Activated CD4-positive, alpha-beta T cell treated with anti-CD3 and anti-CD28 coated beads, Interleukin-2, amount 50 U/mL, for 4 hours (primary cell): ENCODE measurements at places on chromosomes 3 and 15.

DNA sequence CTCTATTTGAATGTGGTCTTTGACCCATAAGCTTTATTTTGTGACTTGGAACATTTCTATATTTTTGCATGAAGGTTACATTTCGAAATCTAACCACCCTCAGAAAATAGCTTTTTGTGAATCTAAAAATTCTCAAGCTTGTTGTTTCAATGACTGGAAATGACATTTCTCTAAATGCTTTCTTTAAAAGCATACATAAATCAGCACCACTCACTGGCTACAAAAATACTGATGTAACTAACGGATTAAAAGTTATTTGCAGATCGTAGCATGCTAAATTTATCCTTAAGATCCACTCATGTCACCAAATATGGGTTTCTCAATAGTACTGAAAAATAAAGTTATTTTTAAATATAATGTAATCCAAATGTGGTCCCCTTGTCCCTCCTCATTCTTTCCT, 55.2 kb upstream of the ACAN start:
- no peak for DNase-seq

GRCh38 chr15:88741671-88742070, 61.6 kb upstream of the ACAN start:
- DNase-seq: no peak

DNA sequence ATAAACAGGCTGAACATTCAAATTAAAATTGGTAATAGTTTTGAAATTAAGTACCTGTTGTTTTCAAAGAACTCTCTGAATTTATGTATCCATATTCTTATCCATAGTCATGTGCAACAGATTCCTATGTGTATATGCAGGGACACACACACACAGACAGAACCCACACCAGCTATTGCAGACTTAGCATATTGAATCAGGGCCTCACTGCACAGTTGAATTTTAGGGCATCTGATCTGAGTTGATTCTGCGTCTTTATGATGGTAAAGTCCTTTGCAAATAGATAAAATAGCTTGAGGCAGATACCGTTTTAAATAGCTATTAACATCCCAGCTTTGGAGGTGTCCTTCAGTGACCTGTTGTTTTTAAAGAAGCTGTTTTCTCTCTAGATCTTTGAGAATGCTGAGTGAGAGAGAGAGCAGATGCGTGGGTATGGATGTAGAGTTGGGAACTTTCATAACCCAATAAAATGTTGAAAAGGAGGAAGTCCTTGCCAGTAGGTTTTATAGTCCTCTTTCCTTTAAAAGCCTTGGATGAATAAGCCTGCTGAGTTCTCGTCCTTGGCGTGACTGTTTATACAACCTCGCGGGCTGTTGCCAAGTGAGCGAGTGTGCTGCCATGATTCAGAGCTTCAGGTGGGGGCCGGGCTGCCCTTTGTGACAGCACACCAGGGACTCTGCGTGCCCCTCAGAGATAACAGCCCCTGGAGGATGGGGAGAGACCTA, 18.3 kb downstream of the MYZAP start:
- no peak for DNase-seq

DNA sequence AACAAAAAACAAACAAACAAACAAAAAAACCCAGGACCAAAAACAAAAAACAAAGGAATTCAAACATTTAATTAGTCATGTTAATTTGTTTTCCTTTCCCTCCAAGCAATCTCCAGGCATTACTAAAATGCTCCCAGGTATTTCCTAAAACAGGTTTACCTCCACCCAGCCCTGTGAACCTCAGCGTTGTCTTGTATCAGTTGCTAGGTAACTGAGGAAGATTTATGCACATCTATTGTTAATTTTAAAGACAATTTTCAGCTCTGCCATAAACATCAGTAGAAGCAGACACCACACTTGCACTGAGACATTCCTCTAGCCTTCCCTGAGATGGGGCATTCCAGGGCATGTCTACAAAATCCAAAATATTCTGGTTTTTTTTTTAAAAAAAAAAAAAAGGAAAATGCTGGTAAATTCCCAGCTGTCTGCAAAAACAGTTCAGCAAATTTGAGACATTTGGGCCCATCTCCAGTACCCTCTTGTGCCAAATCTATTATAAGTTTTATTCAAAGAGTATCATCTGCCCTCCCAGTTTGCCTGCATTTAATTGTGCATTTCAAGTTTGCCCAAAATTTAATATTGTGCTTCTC, 227.6 kb downstream of the ADAMTS9 start:
- no peak for DNase-seq

- no peak for DNase-seq
These were observed 59.3 kb upstream of the UBE2E1 start for GRCh38 chr3:23746441-23746840.

DNA sequence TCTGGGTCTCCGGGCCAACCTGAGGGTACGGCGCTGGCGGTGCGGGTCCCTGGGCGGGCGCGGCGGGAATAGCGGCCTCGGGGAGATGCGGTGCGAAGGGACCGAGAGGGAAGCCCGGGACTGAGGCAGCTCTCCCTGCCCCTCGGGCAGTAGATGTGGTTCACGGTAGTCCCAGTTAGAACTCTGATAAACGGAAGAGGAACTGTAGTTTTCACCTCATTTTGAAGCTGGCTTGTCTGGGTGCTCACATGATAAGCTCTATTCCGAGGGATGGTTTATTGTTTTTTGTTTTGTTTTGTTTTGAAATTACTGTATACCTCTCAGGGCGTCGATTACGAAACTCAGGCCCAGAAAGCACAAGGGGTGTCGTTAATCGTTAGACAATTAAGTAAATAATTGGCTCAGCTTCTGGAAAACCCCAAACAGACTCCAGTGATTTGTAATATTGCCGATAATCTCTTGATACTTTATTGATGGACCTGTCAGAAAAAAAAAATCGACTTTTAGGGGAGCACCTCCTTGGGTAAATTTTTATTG, 413 bp downstream of the NUSAP1 start:
- no peak for DNase-seq

DNA sequence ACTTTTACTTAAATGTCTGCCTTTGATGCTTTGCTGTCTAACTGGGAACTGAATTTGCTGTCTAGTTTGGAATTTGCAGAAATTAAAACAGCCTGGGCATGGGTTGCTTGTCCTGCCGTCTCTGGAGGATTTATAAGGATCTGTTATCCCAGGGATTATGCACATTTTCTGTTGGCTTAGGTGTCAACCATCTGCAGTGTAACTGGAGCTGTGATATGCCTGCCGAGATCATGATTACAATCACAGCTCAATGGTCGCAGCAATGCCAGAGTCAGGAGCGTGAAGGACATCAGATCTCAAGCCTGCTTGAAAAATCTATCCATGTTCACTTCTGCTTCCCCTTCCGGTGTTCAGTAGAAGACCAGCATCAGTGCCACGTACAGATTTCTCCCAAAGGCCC, 41.8 kb upstream of the SETMAR start:
- no peak for DNase-seq

GRCh38 chr15:54091651-54092050, 113.4 kb downstream of the UNC13C start:
- DNase-seq: no peak

DNA sequence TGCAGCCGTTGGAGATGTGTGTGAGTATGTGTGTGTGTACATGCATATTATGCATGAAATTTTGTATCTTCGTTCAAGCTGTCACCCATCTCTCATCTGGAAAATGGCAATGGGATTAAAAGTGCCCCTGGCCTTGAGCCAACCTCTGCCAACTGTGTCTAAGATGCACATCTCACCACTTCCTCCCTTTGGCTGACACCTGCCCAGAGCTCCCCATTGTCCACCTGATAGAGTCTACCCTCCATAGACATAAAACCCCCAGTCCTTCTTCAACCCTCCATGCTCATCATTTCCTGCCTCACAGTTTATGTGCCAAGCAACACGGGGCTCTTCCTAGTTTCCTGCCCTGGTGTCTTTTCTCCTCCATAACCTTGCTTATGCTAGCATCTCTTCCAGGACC, 187.5 kb upstream of the HES1 start:
- DNase-seq: no peak

DNA sequence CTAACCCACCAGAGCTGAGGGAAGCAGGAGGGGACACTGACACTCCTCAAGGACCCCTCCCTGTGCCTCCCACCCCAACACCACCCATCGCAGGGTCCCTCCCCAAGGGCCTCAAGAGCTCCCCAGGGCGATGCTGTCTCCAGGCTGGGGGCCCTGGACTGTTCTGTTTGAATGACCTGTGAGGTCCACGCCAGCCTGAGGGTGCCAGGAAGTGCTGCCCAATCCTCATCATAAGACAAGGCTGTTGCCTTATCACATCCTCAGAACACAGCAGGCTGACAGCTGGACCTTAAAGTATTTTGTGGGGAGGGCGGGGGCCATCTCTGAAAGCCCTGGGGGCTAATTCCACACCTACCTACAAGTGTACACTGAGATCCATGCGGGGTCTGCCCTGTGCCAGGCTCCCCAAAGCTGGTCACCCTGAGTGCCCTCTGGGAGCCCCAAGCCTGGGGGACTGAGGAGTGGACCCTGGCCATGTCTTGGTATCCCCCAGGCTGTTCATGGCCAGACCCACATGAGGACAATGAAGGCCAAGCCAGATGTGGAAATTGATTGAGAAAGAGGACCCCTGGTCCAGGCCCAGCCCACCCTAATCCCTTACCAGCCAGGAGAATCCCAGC, 23.8 kb upstream of the GOLGA6C start:
- DNase-seq: no peak

DNA sequence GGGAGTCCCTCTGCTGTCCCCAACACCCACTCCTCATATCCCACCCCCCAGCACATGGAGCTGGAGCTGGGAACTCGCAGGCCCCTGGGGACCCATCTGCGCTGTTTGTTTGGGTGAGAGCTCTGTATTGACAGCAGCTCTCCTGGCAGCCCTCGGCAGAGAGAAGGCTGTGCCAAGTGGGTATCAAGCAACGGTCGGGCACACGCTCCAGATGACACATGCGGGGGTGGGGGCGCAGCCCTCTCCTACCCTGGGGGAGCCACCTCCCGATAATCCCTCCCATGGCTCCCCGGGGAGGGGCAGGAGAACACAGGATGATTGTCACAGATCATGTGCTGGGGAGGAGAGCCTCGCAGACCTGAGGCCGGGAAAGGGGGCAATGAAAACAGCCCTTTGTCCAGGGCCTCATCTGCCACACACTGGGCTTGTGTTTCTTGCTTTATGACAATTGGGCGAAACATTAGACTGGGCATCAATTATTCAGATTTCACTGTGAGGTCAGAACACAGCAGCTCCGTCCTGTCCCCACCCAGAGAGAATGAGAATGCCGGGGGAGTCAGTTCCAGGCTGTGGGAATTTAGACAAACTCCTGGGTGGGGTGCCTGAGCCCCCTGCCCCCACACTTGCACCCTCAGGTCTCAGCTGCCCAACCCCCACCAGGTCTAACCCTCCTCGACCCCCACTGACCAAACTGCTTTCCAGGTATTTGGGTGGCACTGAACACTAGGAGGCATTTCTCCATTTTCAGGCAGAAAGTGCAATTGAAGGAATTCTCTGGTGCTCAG, 46.4 kb upstream of the KLF13 start:
- no peak for DNase-seq

GRCh38 chr3:15175605-15176004, 30.4 kb upstream of the CAPN7 start:
- DNase-seq: no peak

GRCh38 chr3:72942427-72942826, 54.2 kb upstream of the PPP4R2 start:
- no peak for DNase-seq

DNA sequence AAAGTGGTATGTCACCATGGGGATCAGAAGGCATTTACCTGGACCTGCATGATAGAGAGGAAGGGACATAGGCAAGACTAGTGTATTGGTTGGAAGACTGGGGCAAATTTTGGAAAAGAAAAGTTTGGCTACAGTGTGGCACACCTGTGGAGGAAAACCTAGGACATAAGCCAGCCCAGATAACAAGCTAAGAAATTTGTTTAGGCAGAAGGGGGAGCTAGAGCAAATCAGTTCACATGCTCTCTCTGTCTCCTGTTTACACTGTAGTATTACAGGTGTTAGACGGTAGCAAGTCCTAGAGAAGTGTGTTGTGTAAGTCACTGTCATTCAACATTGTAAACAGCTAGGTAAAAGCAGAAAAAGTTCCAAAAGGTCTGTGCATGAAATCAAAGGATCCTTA, 11.9 kb upstream of the ALDH1A2 start:
- no peak for DNase-seq

DNA sequence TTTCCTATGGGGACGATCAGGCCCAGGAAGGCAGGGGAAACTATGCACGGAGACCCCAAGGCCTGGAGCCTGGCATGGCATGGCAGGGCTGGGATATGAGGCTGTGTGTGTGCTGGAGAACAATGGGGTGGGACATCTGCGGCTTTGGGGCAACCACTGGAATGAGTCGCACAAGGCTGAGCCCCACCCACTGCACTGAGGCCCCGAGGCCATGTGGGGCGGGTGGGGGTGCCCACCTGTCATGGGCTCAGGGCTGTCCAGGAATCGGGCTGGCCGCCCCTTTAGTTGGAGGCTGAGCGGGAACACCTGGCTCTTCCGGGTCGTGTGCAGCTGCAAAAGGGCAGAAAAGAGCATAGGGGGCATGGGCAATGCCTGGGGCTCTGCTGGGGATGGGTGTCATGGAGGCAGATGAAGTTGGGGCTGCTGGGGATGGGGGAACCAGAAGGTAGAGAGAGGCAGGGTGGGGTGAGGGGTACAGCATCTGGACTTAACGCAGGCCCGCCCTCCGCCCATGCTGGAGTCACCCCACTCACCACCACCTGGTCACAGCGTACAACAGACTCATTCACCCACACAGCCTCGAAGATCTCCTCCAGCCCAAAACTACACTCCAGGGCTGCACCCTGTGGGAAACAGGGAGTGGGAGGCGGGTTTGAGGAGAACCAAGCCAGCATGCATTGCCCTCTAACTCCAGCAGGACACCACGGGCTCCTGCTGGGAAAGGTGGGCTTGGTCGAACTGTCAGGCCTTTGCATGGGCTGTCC, 31.1 kb downstream of the PLXND1 start:
- DNase-seq: no peak

- DNase-seq: no peak
These were observed 49.0 kb upstream of the GCNT3 start for GRCh38 chr15:59562448-59563186.

- no peak for DNase-seq
These were observed 65.8 kb downstream of the PDE8A start for GRCh38 chr15:85047271-85047948.

GRCh38 chr3:135041601-135042000, 246.5 kb downstream of the EPHB1 start:
- no peak for DNase-seq

DNA sequence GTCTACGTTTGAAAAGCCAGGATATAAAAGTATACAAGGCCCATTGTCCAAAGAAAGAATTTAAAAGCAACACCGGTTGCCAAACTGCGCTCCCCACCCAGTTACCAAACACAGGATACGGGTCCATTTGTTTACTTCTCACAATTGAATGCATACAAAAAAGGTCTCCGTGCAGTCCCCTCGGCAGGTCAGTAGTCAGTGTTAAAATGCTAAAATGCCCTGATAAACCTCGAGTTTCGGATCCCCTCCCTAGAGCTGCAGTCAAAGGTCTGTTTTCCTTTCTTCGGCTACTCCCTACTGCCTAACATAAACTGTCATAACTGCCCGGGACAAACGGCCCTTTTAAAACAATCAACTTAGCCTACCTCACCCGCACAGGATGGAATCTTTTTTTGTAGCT, 534.6 kb downstream of the FOXP1 start:
- DNase-seq: no peak
